ENCODE measurements at places on chromosomes 5 and 9.

GRCh38 chr9:22158271-22158670 lies 149.2 kb upstream of the CDKN2B start:
- no peak for DNase-seq

GRCh38 chr5:14664270-14665100 lies at the start of gene OTULIN:
Gene OTULIN (plus strand): TSS chr5:14664718. CDS start chr5:14664826, 108 bp downstream.
- DNase-seq, result peak; percentile 96

DNA sequence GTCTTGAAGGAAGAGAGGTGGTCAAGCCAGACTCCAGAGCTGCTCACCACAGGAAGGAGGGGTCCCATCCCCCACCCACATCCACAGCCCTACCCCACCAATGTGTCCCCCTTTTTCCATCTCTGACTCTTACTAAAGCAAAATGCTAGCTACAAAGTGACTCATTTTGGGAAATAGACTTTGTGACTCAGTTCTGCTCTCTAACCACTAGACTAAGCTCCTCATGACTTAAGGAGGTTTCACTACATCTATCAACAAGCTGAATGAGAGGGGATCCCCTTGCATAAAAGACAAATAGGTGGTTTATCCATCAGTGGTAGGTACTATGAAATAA lies 35.1 kb upstream of the ADRB2 start:
- peak; percentile 93 for DNase-seq

DNA sequence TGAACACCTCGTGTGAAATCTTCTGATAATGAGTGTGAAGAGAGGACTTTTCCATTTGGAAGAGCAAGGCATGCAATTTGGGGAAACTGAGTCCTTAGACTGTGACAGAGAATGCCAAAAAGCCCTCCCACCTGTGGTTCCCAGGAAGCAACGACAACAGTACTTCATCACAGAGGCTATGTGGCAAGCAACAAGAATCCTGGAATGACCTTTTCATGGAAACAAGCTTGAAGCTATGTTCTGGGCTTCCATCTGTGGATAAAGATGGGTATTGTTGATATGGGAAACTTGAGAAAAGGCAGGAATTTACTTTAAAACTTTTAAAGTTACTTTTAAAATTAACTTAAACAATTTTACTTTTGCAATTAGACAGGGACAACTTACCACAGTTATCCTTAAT lies 131.2 kb upstream of the ANKH start:
- DNase-seq, result no peak

GRCh38 chr9:136902259-136902821 lies 16.0 kb downstream of the TRAF2 start:
- no peak for DNase-seq

- DNase-seq, result no peak
Observed at GRCh38 chr5:175691761-175692160, 33.9 kb downstream of the HRH2 start.

DNA sequence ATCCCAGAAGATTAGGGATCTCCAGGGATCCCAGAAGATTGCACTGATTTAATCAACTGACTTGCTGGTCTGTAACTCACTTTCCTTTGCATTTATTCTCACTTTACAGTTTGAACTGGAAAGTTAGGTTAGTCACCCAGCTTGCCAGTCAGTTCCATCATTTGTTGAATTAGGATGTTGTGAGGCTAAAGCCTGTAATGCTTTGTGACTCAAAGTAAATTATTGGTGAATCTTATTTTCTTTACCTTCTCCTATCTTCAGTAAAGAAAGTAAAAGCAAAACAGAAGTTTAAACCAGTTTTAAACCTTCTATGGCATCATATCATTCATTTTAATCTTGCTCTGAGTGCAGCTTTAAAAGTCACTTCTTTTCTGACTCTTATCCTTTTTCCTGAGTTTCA lies 85.8 kb downstream of the SLC44A1 start:
- no peak for DNase-seq

Data from HT1080 (cell line).